Stimulated activated CD4-positive, alpha-beta T cell treated with anti-CD3 and anti-CD28 coated beads, Interleukin-1b, Interleukin-23, amount 100 ng/mL, for 1 hour (primary cell): ENCODE measurements at places on chromosomes 6 and 20.

GRCh38 chr6:161671117-161671516 is 397.3 kb upstream of the AGPAT4 start:
- no peak for DNase-seq

DNA sequence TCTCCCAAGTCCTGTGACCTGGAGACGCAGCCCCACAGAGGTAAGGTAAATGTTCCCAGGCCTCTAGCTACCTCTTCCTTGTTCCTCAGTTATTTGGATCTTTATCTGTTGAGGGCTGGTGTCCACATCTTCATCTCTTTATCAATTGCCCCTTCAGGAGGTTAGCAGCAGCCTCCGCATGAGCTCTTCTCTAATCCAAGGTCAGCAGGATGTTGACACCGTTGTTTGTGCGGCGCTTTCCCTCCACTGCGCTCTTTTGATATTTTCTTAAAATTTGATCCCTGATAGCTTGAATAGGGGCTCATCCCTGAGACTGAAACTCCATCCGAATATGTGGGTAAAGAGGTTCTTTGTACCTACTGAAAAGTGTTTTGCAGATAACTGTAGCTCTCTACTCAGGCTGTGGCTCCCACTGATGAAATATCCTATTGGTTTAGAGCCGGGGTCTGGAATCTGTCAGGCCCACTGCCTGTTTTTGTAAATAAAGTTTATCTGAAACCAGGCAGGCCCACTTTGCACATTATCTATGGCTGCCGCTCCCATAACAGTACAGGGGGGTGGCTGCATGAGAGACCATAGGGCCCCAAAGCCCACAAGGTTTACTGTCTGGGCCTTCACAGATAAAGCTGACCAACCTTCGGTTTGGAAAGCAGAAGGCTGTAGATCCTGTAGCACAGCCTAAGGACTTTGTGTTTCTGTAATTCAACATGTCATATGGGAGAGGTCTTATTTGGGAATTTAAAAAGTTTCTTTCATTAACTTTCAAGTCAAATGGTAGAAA is 362.6 kb downstream of the QKI start:
- no peak for DNase-seq

DNA sequence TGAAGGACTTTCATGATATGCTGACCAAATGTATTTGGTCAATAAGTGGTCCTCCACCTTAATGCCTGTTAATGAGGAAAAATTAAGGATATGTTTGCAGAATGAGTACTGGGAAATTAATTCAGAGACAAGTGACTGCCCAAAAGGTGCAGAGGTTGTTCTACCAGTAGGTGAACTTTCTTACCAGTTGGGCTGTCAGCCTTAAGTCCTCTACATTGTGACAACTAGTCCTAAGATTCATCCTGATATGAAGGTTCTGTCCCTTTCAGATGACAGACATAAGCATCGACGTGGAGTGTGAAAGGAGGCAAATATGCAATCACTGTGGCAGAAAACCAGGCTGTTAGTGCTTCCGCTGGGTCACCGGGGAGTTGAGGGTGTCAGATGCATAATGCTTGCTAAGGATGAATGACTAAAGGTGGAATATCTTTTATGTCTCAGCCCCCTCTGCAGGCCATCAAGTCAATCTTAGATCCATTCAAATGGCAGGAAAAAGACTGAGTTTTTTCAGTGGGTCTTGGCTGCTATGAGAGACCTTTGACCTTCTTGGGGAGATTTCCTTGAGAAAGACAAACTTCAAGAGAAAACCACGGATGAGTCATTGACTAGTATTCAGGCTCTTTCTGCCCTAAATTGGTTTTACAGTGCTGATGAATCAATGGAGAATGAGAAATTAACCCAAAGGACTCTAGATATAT is 226.0 kb downstream of the TPBG start:
- no peak for DNase-seq

- no peak for DNase-seq
Measured at GRCh38 chr6:137271245-137272183, 52.3 kb upstream of the IFNGR1 start.

- no peak for DNase-seq
Measured at GRCh38 chr6:7561153-7561964, 19.9 kb downstream of the DSP start.

GRCh38 chr6:150016324-150017185 is 8.8 kb downstream of the RAET1L start:
- DNase-seq = no peak

- no peak for DNase-seq
Measured at GRCh38 chr20:51514249-51514648, 28.3 kb downstream of the NFATC2 start.

GRCh38 chr6:23246896-23247295 is 677.5 kb downstream of the HDGFL1 start:
- no peak for DNase-seq

- DNase-seq = no peak
Measured at GRCh38 chr6:97412511-97412910, 129.5 kb upstream of the MMS22L start.

- no peak for DNase-seq
Measured at GRCh38 chr20:44659931-44660330, 8.4 kb upstream of the ADA start.

GRCh38 chr20:10954908-10955580 is 281.2 kb upstream of the JAG1 start:
- no peak for DNase-seq

DNA sequence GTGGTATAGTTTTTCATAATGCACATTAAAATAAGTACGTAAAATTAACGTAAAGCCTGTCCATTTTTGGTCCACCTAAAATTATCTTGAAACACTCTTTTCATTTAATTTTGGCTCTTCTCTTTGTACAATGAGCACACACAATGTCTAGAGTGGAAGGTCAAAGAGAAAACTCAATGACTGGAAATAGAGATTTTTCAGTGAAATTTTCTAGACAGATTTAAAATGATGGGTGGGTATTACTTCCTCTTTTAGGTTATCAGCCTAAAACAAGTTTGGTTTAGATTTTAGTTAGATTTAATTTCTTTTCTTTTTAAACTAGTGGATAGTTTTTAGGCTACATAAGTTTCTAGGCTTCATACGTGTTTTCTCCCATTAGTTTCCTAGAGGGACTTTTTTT is 24.9 kb downstream of the DSE start:
- no peak for DNase-seq

DNA sequence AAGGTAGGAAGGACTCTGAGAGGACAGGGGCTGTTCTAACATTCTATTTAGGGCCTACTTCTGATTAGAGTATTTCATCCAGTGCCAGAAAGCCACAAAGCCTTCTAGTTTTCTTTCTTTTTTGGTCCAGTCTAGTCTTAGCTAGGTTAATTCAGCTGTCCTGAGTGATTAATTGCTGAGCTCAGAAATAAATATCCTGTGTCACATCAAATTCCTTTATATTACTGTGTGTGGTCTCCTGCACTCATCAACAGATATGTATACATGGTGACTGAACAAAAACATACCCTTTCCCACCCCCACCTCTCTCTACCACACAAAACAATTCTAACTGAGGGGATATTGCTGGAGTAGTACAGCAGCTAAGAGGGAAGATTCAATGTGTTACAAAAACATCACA is 601.5 kb upstream of the NRSN1 start:
- DNase-seq = no peak

GRCh38 chr6:105429676-105430075 is 26.8 kb upstream of the PREP start:
- DNase-seq = no peak

GRCh38 chr6:157184202-157185015 is 138.9 kb downstream of the TMEM242 start:
- peak; percentile 5 for DNase-seq

DNA sequence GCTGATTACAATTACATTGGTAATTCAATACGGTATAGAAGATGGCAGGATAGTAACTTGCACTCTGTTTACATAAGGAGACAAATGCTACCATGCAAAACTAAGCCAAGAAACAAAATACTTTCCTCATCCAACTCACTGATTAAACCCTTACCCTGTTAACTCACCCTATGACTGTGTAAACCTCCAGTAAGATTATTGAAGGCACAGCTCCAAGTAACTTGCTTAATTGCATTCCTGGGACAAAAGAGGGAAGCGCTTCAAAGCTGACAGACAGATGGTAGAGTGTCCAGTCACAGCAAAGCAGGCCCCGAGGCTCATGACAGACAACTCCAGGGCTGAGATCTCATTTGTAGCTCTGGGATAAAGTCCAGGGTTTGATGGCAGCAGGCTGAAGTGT is 6.9 kb upstream of the KIF16B start:
- no peak for DNase-seq

- no peak for DNase-seq
Measured at GRCh38 chr6:16148498-16148897, 19.6 kb downstream of the MYLIP start.

DNA sequence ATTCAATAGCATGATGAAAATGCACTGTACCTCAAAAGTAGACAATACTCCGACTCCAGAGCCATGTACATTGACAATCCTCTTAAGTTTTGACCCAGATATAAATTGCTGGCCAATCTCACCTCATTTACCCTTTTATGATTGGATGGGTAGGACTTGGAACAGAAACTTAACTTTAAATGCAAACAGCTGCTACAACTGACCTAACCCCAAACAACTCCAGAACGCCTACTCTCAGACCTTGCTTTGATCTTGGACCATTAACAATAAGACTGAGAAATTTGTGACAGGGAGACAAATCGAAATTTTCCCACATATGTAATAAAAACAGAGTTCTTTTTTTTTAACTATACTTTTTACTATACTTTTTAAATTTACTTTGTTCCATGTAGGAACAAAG is 200.5 kb upstream of the MCHR2 start:
- no peak for DNase-seq

- DNase-seq = no peak
Measured at GRCh38 chr6:40195428-40196134, 261.3 kb upstream of the MOCS1 start.

GRCh38 chr6:12403201-12403826 is 113.2 kb downstream of the EDN1 start:
- DNase-seq = no peak

- no peak for DNase-seq
Measured at GRCh38 chr6:122553697-122554096, 56.5 kb upstream of the PKIB start.

DNA sequence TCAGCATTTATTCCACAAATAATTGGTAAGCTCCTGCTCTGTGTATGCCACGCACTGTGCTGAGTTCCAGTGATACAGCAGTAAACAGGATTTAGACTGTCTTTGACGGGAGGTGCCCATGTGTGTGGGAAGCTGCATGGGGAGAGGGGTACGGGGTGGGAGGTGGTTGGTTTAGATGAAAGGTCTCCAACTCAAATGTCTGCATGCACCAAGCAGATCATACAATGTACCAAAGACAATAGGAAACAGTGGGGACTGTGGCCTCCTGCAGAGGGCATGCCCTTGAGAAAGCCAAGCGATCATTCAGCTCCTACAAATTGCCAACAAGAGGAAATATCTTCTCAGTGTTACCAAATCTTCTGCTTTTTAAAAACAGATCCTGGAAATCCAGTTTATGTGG is 36.1 kb downstream of the SLC22A2 start:
- no peak for DNase-seq

DNA sequence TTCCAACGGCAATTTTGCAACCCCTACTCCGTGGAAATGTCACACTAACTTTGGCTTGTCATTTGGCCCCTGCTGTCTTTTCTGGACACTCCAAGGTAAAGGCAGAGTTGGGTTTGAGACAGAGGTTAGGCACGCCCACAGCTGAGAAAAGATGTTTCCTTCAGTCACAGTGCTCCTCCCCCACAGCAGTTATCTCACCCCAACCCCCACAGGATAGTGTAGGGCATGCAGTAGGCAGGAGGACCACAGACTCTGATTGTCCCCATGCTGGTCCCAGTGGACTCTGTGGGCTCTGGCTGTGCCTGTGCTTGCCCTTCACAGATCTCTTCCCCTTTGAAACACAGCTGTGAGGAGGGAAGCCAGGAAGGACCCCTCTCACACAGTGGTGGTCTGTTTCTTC is 124.0 kb upstream of the CARMIL1 start:
- no peak for DNase-seq

DNA sequence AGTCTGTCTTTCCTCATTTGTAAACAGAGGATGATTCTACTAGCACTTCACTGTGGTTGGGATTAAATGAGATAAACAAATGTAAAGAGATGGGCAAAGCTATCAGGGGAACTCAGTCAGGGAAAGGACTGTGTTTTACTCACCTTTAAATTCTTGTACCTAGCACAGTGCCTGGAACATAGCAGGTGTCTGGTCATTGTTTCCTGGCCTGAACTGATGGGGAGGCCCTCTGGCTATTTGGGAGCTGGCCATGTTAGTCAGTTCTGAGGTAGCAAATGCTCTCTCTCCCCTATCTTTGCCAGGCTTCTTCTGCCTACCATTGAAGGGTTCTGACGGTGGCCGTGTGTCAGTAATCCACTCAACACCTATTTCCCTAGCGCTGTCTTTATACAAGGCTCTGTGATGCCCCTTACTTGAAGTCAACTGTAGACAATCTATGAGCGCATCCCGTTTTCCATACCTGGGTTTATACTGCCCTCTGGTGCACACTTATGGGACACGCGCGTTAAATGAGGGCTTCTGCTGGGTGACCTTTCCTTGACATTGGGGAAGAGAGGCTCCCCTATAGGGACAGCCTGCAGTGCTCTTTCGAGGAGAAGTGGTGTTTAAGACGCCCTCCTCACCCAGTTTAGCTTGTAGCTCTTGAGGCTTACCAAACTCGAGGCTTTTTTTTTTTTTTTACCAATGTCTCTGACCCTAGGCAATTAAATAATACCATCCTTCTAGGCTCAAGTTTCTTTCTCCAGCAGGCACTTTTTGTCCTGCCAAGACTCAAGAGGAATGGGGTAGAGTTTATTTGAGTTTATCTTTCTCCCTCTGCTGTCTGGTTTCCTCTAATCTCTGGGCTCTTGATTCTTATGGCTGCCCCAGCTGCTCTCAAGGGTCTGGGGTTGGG is 4.0 kb upstream of the SPATS1 start:
- peak; percentile 33 for DNase-seq

DNA sequence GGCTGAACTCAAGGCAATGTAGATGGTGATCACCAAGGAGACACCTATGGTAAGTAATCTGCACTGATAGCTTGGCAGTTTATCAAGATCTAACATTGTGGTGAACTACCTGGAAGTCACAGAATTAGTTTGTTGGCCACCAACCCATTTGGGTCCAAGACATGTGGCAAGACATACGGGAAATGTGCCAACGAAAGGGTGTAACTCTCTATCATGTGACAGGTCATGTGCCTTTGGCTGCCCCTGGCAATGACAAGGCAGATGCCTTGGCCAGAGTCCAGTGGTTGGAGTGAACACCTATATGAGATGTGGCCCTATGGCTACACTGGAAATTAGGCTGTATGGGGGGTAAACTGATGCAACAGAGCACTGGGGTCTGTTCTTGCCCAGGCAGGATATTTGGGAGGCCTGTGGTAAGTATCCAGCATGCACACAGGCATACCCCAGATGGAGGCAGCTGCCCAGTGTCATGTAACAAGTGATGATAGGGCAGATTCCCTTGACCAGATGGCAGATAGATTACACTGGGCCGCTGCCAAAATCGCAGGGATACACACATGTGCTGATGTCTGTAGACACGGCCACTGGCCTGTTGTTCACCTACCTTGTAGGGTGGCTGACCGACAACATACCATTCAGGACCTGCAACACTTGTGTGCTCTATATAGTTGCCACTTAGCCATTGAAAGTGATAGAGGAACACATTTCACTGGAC is 35.5 kb upstream of the HSF2 start:
- DNase-seq = no peak

- no peak for DNase-seq
Measured at GRCh38 chr20:19789446-19789845, 31.4 kb downstream of the RIN2 start.
